ENCODE measurements at places on chromosomes 3 and 15.

GRCh38 chr3:89059211-89059925 lies 48.1 kb upstream of the EPHA3 start:
- DNase-seq: no peak

GRCh38 chr15:80890341-80891005 lies 99.1 kb downstream of the MESD start:
- DNase-seq: no peak

DNA sequence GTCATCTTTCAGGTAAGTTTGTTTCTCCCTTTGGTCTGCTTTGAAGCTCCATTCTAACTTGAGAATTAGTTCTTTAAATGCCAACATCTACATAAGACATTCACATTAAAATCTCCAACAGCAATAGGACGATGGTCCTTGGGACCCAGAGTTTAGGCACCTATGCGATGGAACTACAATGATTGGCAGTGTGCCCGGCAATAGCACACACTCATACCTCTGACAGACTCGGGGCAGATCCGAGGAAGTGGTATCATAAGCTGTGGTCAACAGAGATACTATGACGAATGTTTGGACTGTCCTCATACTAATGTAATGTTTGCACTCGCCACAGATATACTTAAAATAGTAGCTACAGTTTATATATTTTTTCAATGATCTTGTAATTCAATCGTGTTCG lies 34.2 kb upstream of the NR2F2 start:
- peak; percentile 1 for DNase-seq

- no peak for DNase-seq
Measured at GRCh38 chr15:39640665-39641064, 59.8 kb downstream of the THBS1 start.

DNA sequence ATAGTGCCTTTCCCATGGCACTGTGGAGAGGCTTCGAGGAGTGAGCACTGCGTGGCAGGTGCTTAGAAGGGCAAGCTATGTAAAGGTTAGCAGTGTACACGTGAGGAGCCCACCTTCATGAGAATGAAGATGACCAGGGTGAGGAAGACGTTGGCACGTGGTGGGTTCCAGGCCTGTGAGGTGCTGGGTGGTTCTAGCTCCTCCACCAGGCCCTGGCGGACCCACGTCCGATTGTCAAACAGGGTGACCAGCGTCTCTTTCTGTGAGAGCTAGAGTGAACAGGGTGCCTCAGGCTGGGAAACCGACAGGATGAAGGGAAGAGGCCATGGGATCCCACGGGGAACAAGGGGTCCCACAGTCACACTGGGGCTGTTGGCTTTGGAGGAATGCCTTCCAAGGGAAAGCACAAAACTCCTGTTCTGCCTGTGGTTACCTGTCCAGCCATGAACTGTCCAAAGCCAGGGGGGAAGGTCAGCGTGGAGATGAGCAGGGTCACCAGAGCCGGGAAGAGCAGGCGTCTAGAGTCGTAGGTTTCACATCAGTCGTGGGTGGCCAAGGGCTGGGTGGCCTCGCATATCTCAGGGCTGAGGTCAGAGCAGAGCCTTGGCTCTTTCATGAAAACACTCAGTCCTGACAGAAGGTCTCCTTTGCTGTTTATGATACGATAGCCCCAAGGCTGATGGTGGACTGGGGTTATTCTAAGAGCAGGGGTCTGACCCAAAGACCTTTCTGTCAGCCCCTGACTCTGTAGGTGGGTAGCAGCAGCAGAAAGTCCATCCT lies 6.0 kb downstream of the CLCN2 start:
- DNase-seq: no peak

DNA sequence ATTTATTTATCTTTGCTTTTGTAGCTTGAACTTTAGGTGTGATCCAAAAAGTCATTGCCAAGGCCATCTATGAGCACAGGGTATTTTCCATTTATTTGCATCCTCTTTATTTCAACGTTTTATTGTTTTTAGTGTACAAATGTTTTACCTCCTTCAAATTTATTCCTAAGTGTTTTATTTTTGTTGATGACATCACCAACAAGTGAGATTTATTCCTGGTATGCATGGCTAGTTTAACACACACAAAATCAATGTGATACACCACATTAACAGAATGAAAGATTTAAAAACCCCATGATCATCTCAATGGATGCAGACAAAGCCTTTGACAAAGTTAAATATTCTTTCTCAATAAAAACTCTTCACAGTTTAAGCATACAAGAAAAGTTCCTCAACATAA lies 66.3 kb upstream of the CHRM5 start:
- no peak for DNase-seq

GRCh38 chr15:71080166-71080565 lies 35.1 kb upstream of the THSD4 start:
- no peak for DNase-seq

DNA sequence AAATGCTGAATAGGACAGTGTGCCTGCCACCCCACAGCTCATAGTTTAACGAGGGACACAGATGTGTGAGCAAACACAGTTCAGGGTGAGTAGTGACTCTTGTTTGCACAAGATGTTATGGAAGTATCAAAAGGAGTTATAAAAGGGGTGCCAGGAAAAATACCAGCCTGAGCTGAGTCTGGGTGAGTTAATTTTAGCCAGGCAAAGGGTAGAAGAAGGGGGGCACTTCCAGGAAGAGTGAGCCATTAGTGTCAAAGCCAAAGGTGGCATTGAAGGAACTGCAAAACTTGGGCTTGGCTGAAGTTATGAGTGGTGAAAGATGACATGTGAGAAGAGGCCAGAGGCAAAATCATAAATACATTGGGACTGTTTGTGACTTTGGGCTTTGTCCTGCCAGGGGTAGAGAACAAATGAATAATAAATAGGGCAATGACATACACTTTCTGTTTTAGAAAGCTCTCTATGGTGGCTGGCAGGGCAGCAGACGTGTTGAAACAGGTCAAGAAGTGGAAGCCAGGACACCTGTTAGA lies 1.9 kb upstream of the SPPL2A start:
- no peak for DNase-seq

GRCh38 chr15:68507447-68507846 lies 71.3 kb upstream of the CORO2B start:
- DNase-seq: no peak

GRCh38 chr15:39591896-39592315 lies 11.0 kb downstream of the THBS1 start:
- DNase-seq: no peak

- DNase-seq: no peak
Measured at GRCh38 chr3:13502791-13503060, 22.6 kb downstream of the HDAC11 start.

DNA sequence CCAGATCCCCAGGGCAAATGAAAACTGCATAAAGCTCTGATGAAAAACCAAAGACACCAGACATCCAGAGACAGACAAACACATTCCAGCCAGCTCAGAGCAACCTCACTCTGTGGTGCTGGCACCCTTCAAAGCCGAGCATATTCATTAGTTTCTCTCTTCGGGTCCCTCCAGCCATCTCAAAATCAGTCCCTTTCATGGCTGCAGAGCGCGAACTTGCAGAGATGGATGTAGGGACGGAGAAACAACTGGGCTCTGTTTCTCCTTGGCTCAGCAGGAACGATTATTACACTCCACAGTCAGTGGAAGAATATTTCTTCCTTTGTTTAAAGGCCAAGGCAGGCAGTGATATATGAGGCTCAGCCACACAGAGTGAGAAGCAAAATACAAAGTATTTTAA lies 50.4 kb upstream of the SYN2 start:
- DNase-seq: no peak

GRCh38 chr3:3316521-3316920 lies 137.0 kb upstream of the CRBN start:
- DNase-seq: no peak

GRCh38 chr15:66735909-66736305 lies 33.9 kb downstream of the SMAD6 start:
- DNase-seq: no peak

GRCh38 chr3:133874761-133875438 lies 20.8 kb downstream of the RAB6B start:
- no peak for DNase-seq

GRCh38 chr3:74139648-74140047 lies 474.8 kb downstream of the CNTN3 start:
- DNase-seq: no peak

- no peak for DNase-seq
Measured at GRCh38 chr3:70999730-71000129, 583.8 kb downstream of the FOXP1 start.

DNA sequence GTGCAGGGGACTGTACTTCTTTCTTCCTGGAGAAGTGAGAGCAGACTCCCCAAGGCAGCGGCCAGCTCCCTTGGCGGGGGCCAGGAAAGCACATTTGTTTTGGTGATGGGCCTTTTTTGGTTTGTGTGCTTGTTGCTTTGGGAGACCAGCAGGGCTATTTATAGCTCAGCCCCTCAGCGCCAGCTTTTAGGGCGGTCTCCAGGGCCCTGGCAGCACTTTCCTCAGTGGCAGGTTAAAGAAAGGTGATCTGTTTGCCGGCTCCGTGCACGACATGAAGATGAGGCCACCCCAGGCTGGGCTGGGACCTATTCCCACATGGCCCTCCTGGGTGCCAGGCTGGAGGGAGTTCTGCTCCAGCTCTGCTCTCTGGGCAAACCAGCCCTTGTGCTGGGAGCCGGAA lies 21.8 kb downstream of the SLC6A11 start:
- no peak for DNase-seq

DNA sequence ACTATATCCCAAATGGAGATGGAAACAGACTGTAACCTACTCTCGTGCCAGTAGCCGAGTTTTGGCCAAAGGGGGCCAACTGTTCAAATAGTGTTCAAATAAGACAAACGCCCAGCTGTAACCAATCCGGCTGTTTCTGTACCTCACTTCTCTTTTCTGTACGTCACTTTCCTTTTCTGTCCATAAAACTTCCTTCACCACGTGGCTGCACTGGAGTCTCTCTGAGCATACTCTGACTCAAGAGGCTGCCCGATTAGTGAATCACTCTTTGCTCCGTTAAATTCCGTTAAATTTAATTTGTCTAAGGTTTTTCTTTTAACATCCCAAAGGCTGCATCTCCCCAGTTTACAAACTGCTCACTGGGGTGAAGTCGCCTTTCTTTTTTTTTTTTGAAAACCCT lies 219.2 kb upstream of the P2RY1 start:
- no peak for DNase-seq

DNA sequence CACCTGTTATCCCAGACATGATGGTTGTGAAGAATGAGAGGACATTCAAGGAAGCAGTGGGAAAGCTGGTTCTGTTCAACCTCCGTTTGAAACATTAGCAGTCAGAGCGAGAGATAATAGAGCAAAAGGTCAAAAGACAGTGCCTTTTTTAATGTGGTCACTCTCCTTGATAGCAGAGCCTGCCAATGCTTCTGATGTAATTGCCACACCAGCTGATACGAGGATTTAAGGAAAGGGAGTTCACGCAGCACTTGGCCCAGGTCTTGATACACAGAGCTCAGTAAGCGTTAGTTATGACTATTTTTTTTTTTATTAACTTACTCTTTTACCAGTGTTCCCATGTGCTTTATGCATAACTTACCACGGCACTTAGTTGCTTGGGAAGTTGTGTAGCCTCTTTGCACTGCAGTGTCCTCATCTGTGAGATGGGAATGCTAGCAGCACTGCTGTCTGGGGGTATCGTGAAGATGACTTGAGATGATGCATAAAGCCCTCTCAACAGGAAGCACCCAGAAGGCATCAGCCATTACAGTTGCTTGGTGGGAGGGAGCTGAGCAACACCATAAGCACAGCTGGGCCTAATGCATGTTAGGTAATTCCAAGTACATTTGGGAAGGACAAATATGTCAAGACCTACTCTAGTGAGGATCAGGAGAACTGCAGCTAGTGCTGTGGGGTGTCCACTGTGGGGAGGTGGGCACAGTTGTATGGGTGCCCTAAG lies 123.3 kb upstream of the RASGRP1 start:
- no peak for DNase-seq

DNA sequence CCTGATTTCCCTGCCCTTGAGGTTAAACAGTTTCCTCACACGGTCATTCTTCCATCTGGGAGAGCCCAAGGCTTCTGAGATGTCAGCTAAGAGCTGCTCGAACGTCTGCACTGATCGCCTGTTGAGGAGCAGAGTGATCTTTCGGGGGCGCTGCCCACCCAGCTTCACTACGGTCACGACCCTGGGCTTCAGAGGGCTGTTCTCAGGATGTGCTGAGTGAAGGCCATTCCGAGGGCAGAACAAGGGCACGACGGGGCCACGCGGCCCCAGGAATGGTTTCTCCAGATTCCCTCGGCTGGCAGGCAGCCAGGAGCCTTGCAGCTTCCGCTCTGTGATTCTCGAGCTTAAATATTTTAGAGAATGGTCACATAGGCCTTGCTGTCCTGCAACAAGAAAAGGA lies 25.7 kb downstream of the DCLK3 start:
- no peak for DNase-seq

DNA sequence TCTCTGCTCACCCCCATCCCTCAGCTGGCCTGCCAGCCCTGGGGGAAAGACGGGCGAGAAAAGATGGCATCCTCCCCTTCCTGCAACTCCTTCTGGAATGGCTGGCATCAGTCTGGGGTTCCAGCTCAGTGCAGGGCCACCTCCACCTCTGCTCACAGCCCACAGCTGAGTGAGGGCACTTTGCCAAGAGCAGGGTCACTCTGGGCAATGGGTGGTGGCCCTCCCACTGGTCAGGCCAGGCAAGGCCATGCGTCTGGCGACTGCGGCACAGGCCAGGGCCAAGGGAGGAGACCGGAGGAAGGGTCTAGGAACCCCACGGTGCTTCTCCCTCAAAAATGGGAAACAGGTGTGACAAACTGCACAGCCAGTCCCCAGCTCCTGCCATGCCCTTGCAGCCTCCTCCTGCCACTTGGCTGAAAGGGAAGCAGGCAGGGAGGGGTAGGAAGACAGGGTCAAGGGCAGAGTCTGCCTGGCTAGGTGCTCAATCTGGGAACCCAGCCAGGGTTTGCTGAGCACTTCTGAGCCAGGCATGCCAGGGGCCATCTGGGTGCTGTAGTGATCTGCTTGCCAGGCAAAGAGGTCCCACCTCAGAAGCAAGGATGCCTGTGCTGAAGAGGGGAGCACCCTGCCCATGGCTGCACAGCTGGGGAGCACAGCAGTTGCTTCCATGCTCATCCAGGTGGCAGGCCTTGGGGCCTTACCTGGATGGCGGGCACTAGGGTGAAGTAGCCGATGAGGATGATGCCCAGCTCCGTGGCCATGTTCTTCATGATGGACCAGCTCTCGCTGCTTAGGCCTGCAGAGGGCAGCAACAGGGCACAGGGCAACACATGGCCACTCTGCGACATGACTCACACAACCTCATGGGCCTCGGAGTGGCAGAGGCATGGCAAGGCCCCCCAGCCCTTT lies 41.2 kb downstream of the PTPN23 start:
- no peak for DNase-seq

DNA sequence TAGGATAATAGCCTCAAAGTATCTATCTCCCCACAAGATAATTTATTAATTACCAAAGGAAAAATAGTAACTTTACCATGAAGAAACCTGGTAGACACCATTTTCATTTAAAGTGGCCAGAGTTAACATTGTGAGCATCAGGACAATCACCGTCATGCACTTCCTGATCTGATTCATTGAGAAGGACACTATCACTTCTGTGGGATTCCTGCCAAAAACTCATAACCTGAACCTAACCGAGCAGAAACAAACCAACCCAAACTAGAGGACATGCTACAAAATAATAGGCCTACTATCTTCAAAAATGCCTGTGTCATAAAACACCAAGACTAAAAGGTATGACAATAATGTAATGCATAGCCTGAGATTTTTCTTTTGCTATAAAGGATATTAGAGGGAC lies 39.0 kb downstream of the FSIP1 start:
- DNase-seq: no peak
